ENCODE measurements at places on chromosomes 2 and 18. TPM values are rescaled to one million over a fixed set of nuclear protein-coding genes. Genes with fewer than 3 reads are reported as not detected.

DNA sequence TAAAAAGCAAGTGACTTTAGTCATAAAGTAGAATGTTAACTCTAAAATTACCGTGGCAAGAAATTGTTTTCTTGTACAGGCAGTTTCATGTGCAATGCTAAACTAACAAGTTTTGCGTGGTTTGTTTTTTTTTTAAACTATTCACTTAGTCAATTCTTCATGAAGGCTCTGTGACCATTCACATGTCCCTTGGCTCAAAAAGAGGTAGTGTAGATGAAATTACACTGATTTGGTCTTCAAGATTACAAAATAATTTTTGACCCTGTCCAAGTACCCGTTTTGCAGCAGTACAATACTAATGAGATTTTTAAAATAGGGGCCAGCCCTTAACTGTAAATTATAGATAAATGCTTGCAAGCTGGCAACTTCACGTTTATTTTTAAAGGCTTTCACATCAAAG, 1.3 kb downstream of the TMEM131 start:
- peaks cover 21% of the 10 kb centered on the region for H3K4me1 ChIP-seq
- no peaks in the 10 kb centered on the region for H3K27me3 ChIP-seq
- DNase-seq, result no peak
- H3K27ac ChIP-seq, result no peak overlapping the region

DNA sequence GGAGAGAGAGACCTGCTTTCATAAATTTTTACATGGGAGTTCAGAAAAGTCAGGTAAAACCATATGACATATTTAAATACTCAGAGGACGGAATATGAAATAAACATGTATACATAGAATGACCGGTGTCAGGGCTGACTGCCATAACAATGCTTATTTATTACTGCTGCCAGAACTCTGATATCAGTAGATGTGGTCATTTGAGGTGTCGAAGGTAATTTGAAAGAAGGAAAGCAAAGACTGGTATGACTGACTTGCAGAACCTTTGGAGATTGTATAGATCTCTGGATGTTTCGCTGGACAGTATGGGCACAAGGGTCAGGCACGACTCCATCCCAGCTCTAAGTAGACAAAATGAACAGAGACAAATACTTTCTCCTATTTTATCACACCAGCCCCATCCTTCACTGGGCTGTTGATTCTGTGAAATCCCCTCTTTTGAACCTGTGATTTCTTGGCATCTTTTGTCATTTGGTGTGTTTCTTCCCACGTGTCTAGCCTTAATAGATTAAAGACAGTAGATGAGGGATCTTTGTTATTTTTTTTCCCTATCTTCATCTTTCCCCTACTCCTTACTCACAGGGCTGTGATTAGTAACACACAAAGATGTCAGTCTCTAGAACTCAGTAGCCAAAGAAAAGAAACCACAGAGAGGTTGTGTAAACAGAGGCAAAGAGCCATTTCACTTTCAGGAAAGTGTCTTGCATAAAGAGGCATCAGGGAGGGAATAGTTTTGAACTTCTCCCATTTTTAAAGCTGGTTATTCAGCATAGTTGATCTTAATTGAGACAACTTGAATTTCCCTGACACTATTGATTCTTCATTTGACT, 61.6 kb downstream of the ICOS start:
- H3K27me3 ChIP-seq, result no peaks in the 10 kb centered on the region
- H3K27ac ChIP-seq, result no peak overlapping the region
- no peak overlapping the region for H3K4me3 ChIP-seq
- H3K4me1 ChIP-seq, result no peaks in the 10 kb centered on the region
- no peak for DNase-seq

DNA sequence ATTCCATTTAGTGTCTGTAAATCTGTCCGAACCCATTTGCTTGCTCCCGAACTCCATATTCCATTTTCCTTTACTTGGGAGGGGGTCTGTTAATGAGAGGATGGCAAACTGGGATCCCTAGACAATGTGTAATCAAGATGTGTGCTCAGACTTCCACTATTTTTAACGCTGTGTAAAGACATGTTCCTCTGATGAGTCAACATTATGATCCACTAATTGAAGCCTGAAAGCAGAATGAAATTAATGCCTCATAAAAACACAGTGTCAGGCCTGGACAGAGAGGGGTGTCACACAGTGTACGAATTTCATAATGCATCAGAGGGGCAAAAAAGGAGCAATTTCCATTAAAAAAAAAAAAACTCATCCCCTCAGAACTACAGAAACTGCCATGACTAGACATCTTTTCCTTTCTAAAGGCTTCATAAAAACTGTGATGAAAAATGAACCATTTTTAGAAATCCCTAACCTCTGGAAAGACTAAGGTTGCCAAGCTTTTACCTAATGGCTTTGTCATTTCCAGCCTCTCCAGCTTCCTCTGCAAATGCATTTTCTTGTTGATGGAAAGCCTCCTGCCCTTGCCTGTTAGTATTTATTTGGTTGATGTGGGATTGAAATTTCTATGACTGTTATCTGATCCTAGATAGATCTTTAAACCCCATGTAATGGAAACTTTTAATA, 209.2 kb upstream of the DCC start:
- DNase-seq, result no peak
- no peaks in the 10 kb centered on the region for H3K36me3 ChIP-seq
- no peaks in the 10 kb centered on the region for H3K27me3 ChIP-seq
- no peak overlapping the region for H3K4me3 ChIP-seq
- no peaks in the 10 kb centered on the region for H3K4me1 ChIP-seq
- no peak overlapping the region for H3K27ac ChIP-seq

DNA sequence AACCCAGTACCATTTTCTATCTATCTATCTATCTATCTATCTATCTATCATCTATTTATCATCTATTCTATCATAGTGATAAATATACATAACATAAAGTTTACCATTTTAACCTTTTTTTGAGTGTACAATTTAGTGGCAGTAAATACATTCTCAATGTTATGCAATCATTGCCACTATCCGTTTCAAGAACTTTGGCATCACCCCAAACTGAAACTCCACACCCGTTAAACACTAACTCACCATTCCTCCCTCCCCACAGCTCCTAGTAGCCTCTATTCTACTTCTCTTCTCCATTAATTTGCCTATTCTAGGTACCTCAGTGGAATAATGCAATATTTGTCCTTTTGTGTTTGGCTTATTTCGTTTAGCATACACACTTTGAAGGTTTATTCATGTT, 82.5 kb upstream of the KCNE4 start:
- peak; percentile 73 for DNase-seq
- no peak overlapping the region for H3K4me3 ChIP-seq
- H3K36me3 ChIP-seq, result no peaks in the 10 kb centered on the region
- no peak overlapping the region for H3K27ac ChIP-seq
- H3K4me1 ChIP-seq, result no peaks in the 10 kb centered on the region

DNA sequence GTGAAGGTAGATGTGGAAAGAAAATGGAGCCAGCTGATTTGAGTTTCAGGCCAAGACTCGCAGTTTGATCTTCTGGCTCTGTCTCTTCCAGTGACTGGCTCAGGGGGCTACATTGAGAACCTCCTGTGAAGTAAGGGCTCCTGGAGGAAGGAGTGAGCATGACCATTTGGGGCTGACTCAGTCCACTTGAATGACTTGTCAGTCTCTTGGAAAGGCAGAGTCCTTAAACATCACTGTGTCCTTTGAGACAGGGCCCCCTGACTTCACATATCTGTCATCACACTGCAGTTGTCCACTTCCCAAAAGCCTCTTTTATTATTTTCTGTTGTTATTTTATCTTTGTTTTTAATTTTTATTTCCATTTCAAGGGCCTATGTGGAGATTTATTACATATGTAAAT, 204.6 kb upstream of the APCDD1 start:
- peaks cover 28% of the 10 kb centered on the region for H3K4me1 ChIP-seq
- no peak overlapping the region for H3K4me3 ChIP-seq
- no peaks in the 10 kb centered on the region for H3K27me3 ChIP-seq
- no peaks in the 10 kb centered on the region for H3K36me3 ChIP-seq

GRCh38 chr2:28444956-28445355, 50.9 kb upstream of the PLB1 start:
- no peak overlapping the region for H3K4me3 ChIP-seq
- H3K27me3 ChIP-seq, result no peaks in the 10 kb centered on the region
- no peak overlapping the region for H3K27ac ChIP-seq
- DNase-seq, result no peak

DNA sequence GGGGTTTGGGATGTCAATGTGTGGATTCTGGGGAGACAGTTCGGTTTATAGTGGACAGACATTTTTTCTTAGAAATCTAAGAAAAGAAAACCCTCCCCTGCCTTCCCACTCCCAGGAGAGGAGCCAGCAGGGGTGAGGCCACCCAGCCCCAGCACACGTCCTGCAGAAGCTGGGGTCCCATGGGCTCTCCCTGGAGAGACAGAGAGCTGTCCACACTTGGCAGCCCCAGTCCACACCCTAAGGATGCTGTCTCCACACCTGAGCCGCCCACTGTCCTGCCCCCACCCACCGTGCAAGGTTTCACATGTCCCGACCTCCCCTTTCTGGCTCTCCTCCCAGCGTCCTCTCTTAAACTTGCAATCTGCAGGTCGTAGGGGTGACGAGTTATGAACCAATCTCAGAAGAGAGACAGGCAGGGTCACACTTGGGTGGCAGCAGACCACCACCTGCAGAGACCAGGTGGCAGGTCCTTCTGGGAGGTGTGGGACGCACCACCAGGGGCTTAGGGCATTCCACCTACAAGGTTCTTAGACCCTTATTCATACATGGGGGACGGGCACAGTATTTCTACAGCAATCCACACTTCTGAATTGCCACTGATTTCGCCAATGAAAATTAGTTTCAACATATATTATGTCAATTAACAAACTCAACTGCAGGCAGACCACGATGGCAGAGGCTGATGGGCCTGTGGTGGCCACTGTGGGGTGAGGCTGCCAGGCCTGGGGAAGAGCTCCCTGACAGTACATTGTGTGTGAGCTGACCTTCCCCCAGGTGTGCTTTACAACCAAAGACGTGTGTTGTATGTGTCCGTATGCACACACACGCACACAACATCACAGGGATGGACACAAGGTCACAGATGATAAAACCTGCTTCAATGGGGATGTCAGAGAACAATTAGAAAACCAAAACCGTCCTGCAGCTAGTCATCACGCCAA, 158.5 kb downstream of the TPO start:
- no peaks in the 10 kb centered on the region for H3K4me1 ChIP-seq
- no peak overlapping the region for H3K4me3 ChIP-seq
- peaks cover 3% of the 10 kb centered on the region for H3K27me3 ChIP-seq
- H3K36me3 ChIP-seq, result no peaks in the 10 kb centered on the region

GRCh38 chr18:10431680-10432079, 22.8 kb upstream of the APCDD1 start:
- DNase-seq, result no peak
- no peaks in the 10 kb centered on the region for H3K36me3 ChIP-seq
- no peaks in the 10 kb centered on the region for H3K27me3 ChIP-seq

DNA sequence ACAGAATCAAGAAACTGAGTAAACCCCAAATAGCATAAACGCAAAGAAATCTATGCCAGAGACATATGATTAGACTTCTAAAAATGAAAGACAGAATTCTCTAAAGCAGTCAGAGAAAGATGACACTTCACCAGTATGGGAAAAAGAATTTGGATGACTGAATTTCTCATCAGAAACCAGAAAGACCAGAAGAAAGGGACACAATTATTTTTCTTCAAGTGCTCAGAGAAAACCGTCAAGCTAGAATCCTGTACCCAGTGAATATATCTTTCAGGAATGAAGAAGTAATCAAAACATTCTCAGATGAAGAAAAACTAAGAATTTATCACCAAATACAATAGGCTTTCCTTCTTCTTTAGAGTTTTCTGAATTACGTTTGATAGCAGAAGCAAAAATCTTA, 14.2 kb upstream of the ESPNL start:
- no peak overlapping the region for H3K4me3 ChIP-seq
- H3K36me3 ChIP-seq, result peaks cover 8% of the 10 kb centered on the region
- H3K27ac ChIP-seq, result no peak overlapping the region
- DNase-seq, result no peak

GRCh38 chr18:62839874-62840713, 124.8 kb downstream of the PHLPP1 start:
- H3K27ac ChIP-seq, result no peak overlapping the region
- no peaks in the 10 kb centered on the region for H3K27me3 ChIP-seq
- no peak for DNase-seq
- H3K4me1 ChIP-seq, result peaks cover 5% of the 10 kb centered on the region
- no peak overlapping the region for H3K4me3 ChIP-seq
- H3K36me3 ChIP-seq, result no peaks in the 10 kb centered on the region

- H3K27me3 ChIP-seq, result no peaks in the 10 kb centered on the region
- H3K27ac ChIP-seq, result no peak overlapping the region
- no peaks in the 10 kb centered on the region for H3K36me3 ChIP-seq
- no peak overlapping the region for H3K4me3 ChIP-seq
- no peaks in the 10 kb centered on the region for H3K4me1 ChIP-seq
These were observed 332.8 kb upstream of the MAP2 start for GRCh38 chr2:209091056-209091455.

DNA sequence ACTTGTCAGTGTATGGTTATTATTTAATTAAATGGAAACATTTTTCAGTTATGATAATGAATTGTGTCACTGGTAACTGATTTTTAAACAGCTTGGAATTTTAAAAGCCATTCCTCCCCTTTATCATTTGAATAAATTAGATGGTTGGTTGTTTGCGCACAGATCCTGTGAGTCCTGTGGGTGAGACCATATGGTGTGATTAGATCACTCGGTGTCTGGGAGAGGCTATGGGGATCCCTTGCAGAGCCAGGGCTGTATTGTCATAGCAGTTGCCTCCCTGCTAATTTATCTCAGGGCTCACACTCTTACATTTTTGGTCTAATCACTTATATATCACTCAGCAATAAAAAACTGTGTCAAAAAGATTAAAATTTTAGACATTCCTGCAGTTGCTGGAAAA, 133.5 kb downstream of the ASXL3 start:
- H3K4me3 ChIP-seq, result no peak overlapping the region
- H3K27ac ChIP-seq, result no peak overlapping the region
- H3K36me3 ChIP-seq, result no peaks in the 10 kb centered on the region
- H3K4me1 ChIP-seq, result no peaks in the 10 kb centered on the region
- DNase-seq, result no peak
- H3K27me3 ChIP-seq, result no peaks in the 10 kb centered on the region

Gene MC2R
- 0.06 TPM for total RNA-seq

Gene C2orf69
- 11.1 TPM for total RNA-seq

Gene DRC1
- total RNA-seq, result 12.2 TPM

Gene SYT4
- total RNA-seq, result 2.3 TPM

Gene GAL3ST2
- total RNA-seq, result 0.40 TPM

Gene ECEL1
- total RNA-seq, result 0.09 TPM

Gene MBOAT2
- total RNA-seq, result 72.9 TPM

Gene HOXD9
- total RNA-seq, result 0.80 TPM

Gene UGT1A10
- not detected for total RNA-seq

Gene GTF2A1L
- 1.6 TPM for total RNA-seq
